Osteoblast (primary cell): ENCODE measurements at places on chromosomes 4 and X.
A peak's percentile ranks its signal among the peaks of the same experiment; 100 is the strongest.

GRCh38 chr4:120964596-120964995 lies 42.1 kb upstream of the PRDM5 start:
- DNase-seq, result no peak

DNA sequence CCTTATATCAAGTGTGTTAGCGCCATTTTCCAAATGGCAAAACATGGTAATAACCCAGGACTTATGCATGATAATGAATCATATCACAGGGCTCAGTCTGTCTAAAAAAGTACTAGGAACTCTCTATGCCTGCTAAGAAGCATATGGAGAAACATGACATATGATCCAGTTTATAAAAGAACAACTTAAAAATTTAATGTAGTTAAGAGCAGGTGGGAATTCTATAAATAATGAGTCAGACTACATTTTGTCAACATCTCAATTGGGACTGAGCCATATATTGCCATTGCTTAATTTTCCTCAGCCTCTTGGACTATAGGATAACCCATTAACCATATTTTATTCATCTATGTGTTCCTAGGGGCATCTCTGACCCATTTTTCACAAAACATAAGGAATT lies 360.4 kb upstream of the AGA start:
- peak; percentile 21 for DNase-seq

DNA sequence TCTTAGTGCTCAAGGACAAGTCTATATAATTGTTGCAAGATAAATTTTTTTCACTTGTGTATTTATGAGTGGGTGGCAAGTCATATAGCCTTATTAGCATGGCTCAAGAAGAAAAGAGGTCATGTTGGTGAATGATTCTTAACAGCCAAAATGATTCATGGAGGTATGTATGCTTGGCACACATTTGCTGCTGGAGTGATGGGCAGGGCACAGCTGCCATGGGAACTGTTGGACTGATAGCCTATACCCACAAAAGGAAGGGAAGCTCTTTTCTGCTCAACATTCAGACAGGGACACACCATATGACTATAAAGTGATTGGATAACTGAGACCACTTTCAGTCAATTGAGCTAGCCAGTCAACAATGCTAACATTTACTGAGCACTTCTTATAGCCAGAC lies 46.8 kb upstream of the PITX2 start:
- no peak for DNase-seq

GRCh38 chr4:174122705-174123104 lies 160.8 kb downstream of the FBXO8 start:
- DNase-seq, result no peak

DNA sequence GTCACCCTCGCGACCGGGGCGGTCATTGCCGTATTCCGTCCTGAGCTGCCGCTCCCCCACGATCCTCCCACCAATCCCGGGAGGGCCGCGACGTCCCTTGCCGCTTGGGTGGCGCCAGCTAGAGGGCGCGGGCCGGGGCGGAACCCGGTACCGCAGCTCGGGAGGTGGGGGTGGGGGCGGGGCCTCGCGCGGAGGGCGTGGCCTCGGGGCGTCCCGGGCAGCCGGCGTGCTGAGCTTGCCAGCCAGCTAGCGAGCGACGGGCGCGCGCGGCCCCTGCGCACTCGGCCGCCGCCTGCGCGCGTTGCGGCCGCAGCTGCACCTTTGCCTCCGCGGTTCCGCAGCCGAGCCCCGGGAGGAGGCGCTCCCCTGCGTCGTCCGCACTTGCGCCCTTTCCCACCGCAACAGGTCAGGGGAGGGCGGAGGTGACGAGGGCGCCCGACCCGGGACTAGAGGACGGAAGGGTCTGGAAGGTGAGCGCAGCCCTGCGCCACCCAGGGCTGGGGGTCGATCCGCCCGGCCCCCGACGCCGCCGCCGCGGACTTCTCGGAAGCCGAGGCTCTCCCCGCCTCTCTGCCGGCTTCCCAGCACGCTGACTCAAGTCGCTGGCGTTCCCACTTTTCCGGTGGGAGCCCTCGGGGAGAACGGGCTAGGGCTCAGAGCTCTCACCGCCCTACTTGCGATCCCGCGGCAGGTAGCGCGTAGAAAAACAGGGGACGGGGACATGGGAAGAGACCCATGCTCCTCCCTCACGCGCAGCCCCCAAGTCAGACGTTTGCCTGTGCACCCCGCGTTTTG lies at the start of gene AFF1:
Gene AFF1, plus strand, starts transcription at position 241 of the 795 bp plus-strand sequence. CDS start 13,523 bp downstream, outside the sequence.
- DNase-seq, result peak; percentile 97

- DNase-seq, result no peak
Measured at GRCh38 chrX:9301836-9302235, 163.0 kb upstream of the TBL1X start.

DNA sequence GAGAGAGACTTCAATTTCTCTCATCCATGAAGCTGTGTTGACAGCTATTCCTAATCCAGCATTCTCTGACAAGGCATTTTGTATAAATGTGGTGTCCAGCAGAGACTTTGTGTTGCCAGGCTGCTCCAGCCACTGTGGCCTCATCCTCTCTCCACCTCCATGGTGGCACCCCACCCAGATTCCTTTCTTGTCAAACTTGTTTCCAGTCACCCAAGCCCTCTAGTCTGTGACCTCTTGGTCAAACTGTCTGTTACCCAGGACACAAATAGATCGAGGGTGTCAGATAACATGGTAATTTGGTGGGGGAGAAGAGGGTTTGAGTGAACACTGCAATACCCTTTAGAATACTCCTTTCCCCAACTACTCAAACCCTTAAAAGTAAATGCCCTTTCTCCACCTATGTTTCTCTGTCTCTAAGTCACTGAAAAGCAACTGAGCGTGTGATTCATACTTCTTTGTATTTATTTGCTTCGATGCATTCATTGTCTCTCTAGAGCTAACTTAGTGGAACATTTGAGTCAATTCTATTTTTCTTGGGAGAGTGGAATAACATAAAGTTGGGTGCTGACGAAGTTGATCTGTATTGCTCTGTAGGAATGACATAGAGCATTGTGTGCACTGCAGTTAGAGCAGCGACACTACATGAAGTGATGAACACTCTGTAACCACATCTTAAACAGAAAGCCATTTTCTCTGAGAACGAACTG lies 13.7 kb downstream of the PITX2 start:
- DNase-seq, result peak; percentile 73

- no peak for DNase-seq
Measured at GRCh38 chrX:121310820-121311219, 263.4 kb downstream of the GLUD2 start.
